SK-N-SH (cell line): ENCODE measurements at places on chromosomes 1 and 21. TPM values are rescaled to one million over a fixed set of nuclear protein-coding genes. Genes with fewer than 3 reads are reported as not detected.
A peak's percentile ranks its signal among the peaks of the same experiment; 100 is the strongest.

GRCh38 chr1:12485231-12486058, 132.6 kb downstream of the DHRS3 start:
- peak; percentile 71 for DNase-seq
- H3K4me3 ChIP-seq = no peak overlapping the region
- H3K27me3 ChIP-seq = no peaks in the 10 kb centered on the region
- H3K36me3 ChIP-seq = no peaks in the 10 kb centered on the region

GRCh38 chr1:6491480-6491962, at the start of gene PLEKHG5:
Gene PLEKHG5, minus strand, starts transcription at chr1:6491667. Its CDS starts 14,096 bp downstream, at chr1:6477571.
- no peaks in the 10 kb centered on the region for H3K27me3 ChIP-seq
- no peak for DNase-seq
- H3K36me3 ChIP-seq = no peaks in the 10 kb centered on the region; the same call in 1 of the 2 replicates
- peak within 1 kb of the TSS; percentile 76 for H3K4me3 ChIP-seq
- no peaks in the 10 kb centered on the region; the same call in 1 of the 2 replicates for H3K4me1 ChIP-seq

HCRTR1 gene
- polyA plus RNA-seq = 0.03 TPM in 1 of 2 replicates, not detected in the other

- no peak for DNase-seq
- H3K4me3 ChIP-seq = no peak overlapping the region
- H3K27ac ChIP-seq = no peak overlapping the region
Measured at GRCh38 chr21:46052703-46053651, 44.9 kb upstream of the COL6A2 start.

- H3K36me3 ChIP-seq = no peaks in the 10 kb centered on the region
Measured at GRCh38 chr1:78911956-78912880, 94.3 kb downstream of the ADGRL4 start.
